ENCODE measurements at places on chromosomes 1 and 21. TPM values are rescaled to one million over a fixed set of nuclear protein-coding genes. Genes with fewer than 3 reads are reported as not detected.

The ETV3L gene
- total RNA-seq, result not detected

The TRPM2 gene
- total RNA-seq, result not detected

The KIF26B gene
- 0.04 TPM for total RNA-seq

The CACNA1S gene
- not detected for total RNA-seq

The FCRL5 gene
- total RNA-seq, result under 0.01 TPM

The NKAIN1 gene
- total RNA-seq, result not detected

The FCRL1 gene
- not detected for total RNA-seq

The GJA5 gene
- total RNA-seq, result 11.0 TPM

The REN gene
- not detected for total RNA-seq

The PRKAA2 gene
- total RNA-seq, result 4.3 TPM

The SMCP gene
- total RNA-seq, result not detected

The ANXA9 gene
- total RNA-seq, result not detected

The CHTOP gene
- 27.6 TPM for total RNA-seq

The CA6 gene
- total RNA-seq, result not detected

The NTMT2 gene
- not detected for total RNA-seq

The SPATA1 gene
- 0.95 TPM for total RNA-seq

The AKR1A1 gene
- total RNA-seq, result 154 TPM

The ACTL8 gene
- not detected for total RNA-seq

The LCA5L gene
- 0.21 TPM for total RNA-seq

The FCAMR gene
- total RNA-seq, result not detected

The RGL1 gene
- 40.8 TPM for total RNA-seq

The TEX38 gene
- total RNA-seq, result not detected

The C1QTNF12 gene
- total RNA-seq, result not detected
